ENCODE measurements at places on chromosomes 7 and 10. TPM values are rescaled to one million over a fixed set of nuclear protein-coding genes. Genes with fewer than 3 reads are reported as not detected.
A peak's percentile ranks its signal among the peaks of the same experiment; 100 is the strongest.

- H3K36me3 ChIP-seq: peaks cover 7% of the 10 kb centered on the region
- DNase-seq: no peak
- no peak overlapping the region for H3K4me3 ChIP-seq
- no peaks in the 10 kb centered on the region for H3K27me3 ChIP-seq
- peaks cover 7% of the 10 kb centered on the region for H3K4me1 ChIP-seq
Observed at GRCh38 chr7:95028683-95029082, 121.3 kb downstream of the PPP1R9A start.

- no peak overlapping the region for H3K27ac ChIP-seq
- no peaks in the 10 kb centered on the region for H3K4me1 ChIP-seq
- H3K4me3 ChIP-seq: no peak overlapping the region
- no peaks in the 10 kb centered on the region for H3K36me3 ChIP-seq
Observed at GRCh38 chr7:13067036-13067435, 379.6 kb downstream of the ARL4A start.

DNA sequence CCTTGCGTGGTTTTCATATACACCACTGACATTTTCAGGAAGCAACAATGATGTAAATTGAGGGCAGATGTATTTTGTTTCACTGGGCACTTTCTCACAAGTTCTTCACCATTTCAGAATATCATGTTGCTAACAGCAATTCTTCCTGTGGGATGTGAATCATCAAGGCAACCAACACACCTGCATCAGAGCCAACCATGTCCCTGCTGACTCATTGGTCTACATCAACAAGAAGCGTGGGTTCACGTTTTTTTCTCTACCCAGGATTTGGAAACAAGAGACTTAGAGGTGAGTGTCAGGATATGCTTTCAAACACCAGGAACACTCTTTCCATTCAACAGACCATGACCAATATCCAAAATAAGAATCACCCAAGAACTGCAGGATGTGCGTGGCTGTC lies 203.9 kb downstream of the TEX36 start:
- H3K27me3 ChIP-seq: peaks cover 2% of the 10 kb centered on the region
- H3K4me1 ChIP-seq: no peaks in the 10 kb centered on the region
- H3K4me3 ChIP-seq: no peak overlapping the region
- DNase-seq: no peak

- no peaks in the 10 kb centered on the region for H3K36me3 ChIP-seq
- H3K4me3 ChIP-seq: no peak overlapping the region
- H3K27ac ChIP-seq: no peak overlapping the region
- no peak for DNase-seq
Observed at GRCh38 chr7:142134909-142135308, 23.4 kb downstream of the MGAM2 start.

DNA sequence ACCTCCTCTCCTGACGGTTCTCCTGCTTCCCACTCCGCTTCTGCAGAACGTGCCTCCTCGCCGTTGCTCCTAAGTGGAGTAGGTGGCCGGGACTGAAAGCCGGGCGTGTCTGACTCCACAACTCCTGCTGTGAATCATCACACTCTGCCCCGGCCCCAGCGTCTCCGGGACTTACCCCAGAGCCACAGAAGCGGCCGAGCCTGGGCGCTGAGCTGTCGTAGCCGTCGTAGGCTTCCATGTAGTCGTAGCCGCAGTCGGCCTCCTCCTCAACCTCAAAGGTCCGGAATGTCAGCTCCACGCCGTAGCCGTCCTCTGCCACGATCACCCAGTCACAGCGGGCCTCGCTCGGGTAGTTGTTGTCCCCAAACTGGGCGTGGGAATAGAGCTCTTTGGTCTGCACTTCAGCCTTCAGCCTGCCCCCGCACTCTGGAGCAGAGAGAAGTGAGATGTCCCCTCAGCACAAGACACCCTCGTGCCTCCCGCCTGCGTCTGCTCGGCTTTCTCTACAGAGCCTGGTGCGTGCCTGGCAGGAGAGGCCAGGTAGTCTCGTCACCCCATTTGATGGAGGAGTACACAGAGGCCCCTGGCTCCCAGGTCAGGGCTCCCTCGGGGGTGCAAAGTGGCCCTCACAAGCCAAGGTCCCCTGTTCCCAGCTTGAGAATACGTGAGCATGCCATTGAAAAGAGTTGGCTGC lies 11.2 kb upstream of the OPALIN start:
- H3K27me3 ChIP-seq: peaks cover 11% of the 10 kb centered on the region
- H3K4me3 ChIP-seq: no peak overlapping the region
- no peaks in the 10 kb centered on the region for H3K4me1 ChIP-seq
- no peaks in the 10 kb centered on the region for H3K36me3 ChIP-seq
- H3K27ac ChIP-seq: no peak overlapping the region
- no peak for DNase-seq

DNA sequence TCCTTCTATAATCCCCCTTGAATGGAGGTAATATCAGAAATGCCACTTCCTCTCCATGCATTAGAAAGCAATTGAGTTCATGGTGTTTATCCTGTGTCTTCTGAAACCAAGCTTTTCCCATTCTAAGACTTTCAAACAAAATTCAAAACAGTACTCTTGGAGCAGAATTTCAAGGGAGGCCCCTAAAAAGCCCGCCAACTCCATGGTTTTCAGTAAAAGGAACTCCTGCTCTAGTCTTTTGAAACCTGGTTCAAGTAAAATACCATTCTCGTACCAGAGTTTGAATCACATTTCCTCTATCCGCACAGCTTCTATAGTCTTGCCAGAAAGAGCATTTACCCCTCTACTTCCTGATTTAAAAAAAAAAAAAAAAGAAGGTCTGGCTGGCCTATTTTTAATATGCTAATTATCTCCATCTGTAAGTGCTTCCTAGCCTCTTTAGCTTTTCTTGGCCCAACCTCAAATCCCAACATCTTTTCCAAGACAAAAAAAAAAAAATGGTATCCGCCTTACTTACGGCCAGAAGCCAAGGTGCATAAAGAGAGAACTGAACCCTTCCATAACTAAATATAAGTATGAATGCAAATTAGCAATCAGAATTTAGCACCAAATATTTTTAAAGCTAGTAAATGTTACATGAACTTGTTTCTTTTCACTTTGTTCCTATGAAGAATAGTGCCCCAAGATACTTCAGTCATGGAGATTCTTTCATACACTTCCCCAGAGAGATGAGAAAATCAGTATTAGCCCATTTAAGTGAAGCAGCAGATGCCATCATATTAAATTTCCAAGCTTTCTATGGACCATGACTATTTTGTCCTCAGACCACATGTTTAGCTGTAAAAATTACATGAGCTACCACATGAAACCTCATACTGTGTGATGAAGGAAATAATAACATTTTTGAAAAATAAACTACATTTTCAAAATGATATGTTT lies 199.9 kb upstream of the FAM3C start:
- DNase-seq: no peak
- H3K27ac ChIP-seq: no peak overlapping the region
- H3K27me3 ChIP-seq: no peaks in the 10 kb centered on the region
- no peak overlapping the region for H3K4me3 ChIP-seq
- no peaks in the 10 kb centered on the region for H3K36me3 ChIP-seq

DNA sequence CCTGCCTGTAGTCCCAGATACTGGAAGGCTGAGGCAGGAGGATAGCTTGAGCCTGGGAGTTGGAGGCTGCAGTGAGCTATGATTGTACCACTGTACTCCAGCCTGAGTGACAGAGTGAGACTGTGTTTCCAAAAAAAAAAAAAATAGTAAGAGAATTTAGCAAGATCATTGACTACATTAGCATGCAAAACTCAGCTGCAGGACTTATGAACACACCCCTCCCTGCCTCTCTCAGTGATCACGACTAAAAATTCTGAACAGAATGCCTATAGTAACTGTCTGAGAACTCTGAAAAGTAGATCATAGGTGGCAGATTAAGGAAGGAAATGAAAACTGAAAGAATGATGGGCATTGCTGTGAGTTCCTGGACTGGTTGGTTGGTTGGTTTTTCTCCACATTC lies 50.5 kb downstream of the MYL10 start:
- H3K4me3 ChIP-seq: no peak overlapping the region
- H3K4me1 ChIP-seq: peaks cover 8% of the 10 kb centered on the region
- no peaks in the 10 kb centered on the region for H3K36me3 ChIP-seq
- no peak for DNase-seq
- H3K27me3 ChIP-seq: no peaks in the 10 kb centered on the region

DNA sequence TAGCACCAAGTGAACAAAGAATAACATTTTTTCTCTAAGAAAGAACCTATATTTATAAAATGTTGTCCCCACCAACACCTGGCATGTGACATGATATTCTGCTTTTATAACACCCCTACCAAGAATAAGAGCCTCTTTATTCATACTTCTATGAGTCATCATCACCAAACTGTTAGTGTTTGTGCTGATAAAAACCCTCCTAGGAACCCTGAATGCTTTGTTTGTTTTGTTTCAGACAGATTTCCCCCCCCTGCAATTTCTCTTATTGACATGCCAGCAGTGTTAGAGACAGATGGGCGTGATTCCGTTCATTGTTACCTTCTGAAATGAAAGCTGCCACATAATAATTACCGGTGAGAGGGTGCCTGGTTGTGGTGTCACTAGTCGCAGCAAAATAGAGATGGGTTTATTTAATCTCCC lies 651.1 kb downstream of the SORCS1 start:
- H3K36me3 ChIP-seq: no peaks in the 10 kb centered on the region
- DNase-seq: no peak
- no peak overlapping the region for H3K4me3 ChIP-seq
- H3K27ac ChIP-seq: no peak overlapping the region

- DNase-seq: no peak
- H3K4me3 ChIP-seq: no peak overlapping the region
- no peaks in the 10 kb centered on the region for H3K27me3 ChIP-seq
- H3K27ac ChIP-seq: no peak overlapping the region
- H3K4me1 ChIP-seq: peaks cover 43% of the 10 kb centered on the region
- no peaks in the 10 kb centered on the region for H3K36me3 ChIP-seq
Observed at GRCh38 chr7:108089381-108089780, 40.8 kb downstream of the LAMB4 start.

DNA sequence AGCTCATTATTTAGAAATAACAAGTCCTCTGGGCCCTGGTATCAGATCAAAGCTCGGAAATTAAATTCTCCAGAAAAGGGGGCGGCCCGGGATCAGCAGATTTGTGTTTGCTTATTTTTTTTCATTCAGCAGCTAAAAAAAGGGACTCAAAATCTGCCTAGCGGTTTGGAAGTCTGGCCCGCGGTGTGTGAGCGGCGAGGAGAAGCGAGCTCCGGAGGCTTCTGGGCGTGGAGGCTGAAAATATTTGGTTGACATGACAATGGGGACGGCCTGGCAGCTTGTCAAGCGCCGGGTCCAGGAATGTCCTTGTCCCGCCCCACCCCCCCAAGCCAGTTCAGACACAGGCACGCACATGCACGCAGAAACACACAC lies 43.4 kb downstream of the FOXL3 start:
- H3K27me3 ChIP-seq: peaks cover 11% of the 10 kb centered on the region
- H3K27ac ChIP-seq: peak overlapping the region; percentile 73
- H3K4me1 ChIP-seq: peaks cover 31% of the 10 kb centered on the region
- H3K4me3 ChIP-seq: peak overlapping the region; percentile 60
- H3K36me3 ChIP-seq: no peaks in the 10 kb centered on the region
- no peak for DNase-seq

GRCh38 chr10:21534604-21535493 lies 817 bp downstream of the MLLT10 start:
- peaks cover 10% of the 10 kb centered on the region for H3K4me1 ChIP-seq
- H3K27me3 ChIP-seq: peaks cover 3% of the 10 kb centered on the region
- H3K36me3 ChIP-seq: peaks cover 8% of the 10 kb centered on the region
- H3K4me3 ChIP-seq: peak overlapping the region; percentile 90
- H3K27ac ChIP-seq: peak overlapping the region; percentile 86
- DNase-seq: peak; percentile 73

GRCh38 chr10:31586723-31587638 lies 268.0 kb downstream of the ZEB1 start:
- H3K36me3 ChIP-seq: no peaks in the 10 kb centered on the region
- H3K4me1 ChIP-seq: peaks cover 18% of the 10 kb centered on the region
- H3K27ac ChIP-seq: no peak overlapping the region
- H3K27me3 ChIP-seq: no peaks in the 10 kb centered on the region
- no peak overlapping the region for H3K4me3 ChIP-seq
- no peak for DNase-seq

GRCh38 chr7:73799282-73800141 lies 29.4 kb upstream of the CLDN3 start:
- H3K4me1 ChIP-seq: peaks cover 5% of the 10 kb centered on the region
- DNase-seq: no peak
- H3K27ac ChIP-seq: peak overlapping the region; percentile 75
- no peaks in the 10 kb centered on the region for H3K36me3 ChIP-seq
- H3K27me3 ChIP-seq: peaks cover 4% of the 10 kb centered on the region

DNA sequence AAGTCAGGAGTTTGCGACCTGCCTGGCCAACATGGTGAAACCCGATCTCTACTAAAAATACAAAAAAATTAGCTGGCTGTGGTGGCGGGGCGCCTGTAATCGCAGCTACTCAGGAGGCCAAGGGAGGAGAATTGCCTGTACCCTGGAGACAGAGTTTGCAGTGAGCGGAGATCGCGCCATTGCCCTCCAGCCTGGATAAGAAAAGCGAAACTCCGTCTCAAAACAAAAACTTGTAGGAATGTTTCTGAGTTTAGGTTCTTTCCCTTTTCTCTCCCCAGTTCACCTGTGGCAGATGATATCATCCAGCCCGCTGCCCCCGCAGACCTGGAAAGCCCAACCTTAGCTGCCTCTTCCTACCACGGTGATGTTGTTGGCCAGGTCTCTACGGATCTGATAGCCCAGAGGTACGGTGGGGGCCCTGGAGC lies 138.8 kb upstream of the BTBD16 start:
- peaks cover 18% of the 10 kb centered on the region for H3K36me3 ChIP-seq
- no peak for DNase-seq
- peak overlapping the region; percentile 22 for H3K27ac ChIP-seq
- H3K27me3 ChIP-seq: no peaks in the 10 kb centered on the region

DNA sequence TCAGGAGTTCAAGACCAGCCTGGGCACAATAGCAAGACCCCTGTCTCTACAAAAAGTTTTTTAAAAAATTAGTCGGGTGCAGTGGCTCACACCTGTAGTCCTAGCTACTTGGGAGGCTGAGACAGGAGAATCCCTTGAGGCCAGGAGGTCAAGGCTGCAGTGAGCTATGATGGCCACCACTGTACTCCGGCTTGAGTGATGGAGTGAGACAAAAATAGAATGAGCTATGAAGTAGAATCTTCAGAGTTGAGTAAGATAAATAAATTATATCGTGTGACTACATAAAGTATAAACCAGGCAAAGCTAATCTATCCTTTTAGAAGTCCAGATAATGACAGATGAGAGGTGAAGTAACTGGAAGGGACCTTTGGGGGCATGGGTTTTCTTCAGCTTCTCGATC lies 15.3 kb upstream of the MRPS24 start:
- H3K27me3 ChIP-seq: no peaks in the 10 kb centered on the region
- peaks cover 10% of the 10 kb centered on the region for H3K4me1 ChIP-seq
- peaks cover 17% of the 10 kb centered on the region for H3K36me3 ChIP-seq
- DNase-seq: no peak

- no peak overlapping the region for H3K4me3 ChIP-seq
- H3K4me1 ChIP-seq: no peaks in the 10 kb centered on the region
- no peaks in the 10 kb centered on the region for H3K36me3 ChIP-seq
- H3K27me3 ChIP-seq: no peaks in the 10 kb centered on the region
- DNase-seq: no peak
Observed at GRCh38 chr7:144527051-144527471, 123.6 kb upstream of the NOBOX start.

- no peaks in the 10 kb centered on the region for H3K4me1 ChIP-seq
- H3K4me3 ChIP-seq: no peak overlapping the region
- peaks cover 59% of the 10 kb centered on the region for H3K27me3 ChIP-seq
- DNase-seq: no peak
- H3K36me3 ChIP-seq: no peaks in the 10 kb centered on the region
Observed at GRCh38 chr10:100696477-100696901, 48.9 kb upstream of the PAX2 start.

The WNT16 gene
- total RNA-seq: 1.1 TPM

The MNX1 gene
- 14.9 TPM for total RNA-seq

The LIPF gene
- total RNA-seq: 19.6 TPM

The SPDYE6 gene
- total RNA-seq: not detected

The SPDYE11 gene
- total RNA-seq: not detected

The TBC1D12 gene
- total RNA-seq: 9.0 TPM

The EDRF1 gene
- total RNA-seq: 35.4 TPM

The HOXA5 gene
- total RNA-seq: 55.0 TPM

The CHN2 gene
- 34.0 TPM for total RNA-seq

The RARRES2 gene
- total RNA-seq: 109 TPM

The KIAA1549 gene
- total RNA-seq: 24.4 TPM
